Cerebellum (tissue), 4 donors: ENCODE measurements at places on chromosomes 2 and 18.

- DNase-seq: peak; percentile 72
Observed at GRCh38 chr2:203814661-203815540, 52.7 kb upstream of the CTLA4 start.

DNA sequence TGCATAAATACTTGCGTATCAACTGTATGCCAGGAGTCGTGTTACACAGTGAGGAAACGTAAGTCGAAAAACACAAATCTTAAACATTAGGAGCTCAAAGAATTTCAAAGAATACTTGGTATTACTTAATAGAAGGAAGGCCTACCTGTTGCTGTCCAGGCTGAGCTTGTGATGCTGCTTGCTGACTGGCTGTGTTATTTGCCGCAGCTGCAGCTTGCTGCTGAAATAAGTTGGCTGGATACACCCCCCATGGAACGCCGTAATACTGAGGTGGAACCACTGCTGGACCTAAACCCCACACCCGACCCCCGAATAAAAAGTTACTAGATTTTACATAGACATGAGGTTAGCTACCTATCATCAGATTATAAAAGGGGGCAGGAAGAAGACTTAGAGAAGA lies 56.4 kb downstream of the PUM2 start:
- no peak for DNase-seq

DNA sequence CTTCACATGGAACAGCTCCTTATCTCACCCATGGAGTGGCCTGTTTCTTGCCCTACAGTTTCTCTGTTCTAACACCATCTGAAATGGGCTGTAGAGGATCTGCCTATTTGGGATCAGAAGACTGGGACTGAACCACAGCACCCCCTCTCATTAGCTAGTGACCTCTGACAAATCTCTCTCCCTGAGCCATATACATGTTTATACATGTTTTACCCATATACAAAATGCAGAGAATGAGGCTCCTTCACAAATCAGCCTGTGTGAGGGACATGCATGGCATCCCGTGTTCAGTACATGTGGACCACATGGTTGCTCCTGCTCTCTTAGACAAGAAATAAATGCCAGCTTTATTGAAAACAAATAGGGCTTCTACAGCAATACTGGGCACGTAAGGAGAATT lies 282.7 kb downstream of the ALK start:
- DNase-seq: no peak

GRCh38 chr2:205815673-205816072 lies 133.4 kb downstream of the NRP2 start:
- no peak for DNase-seq

GRCh38 chr2:102422910-102423309 lies at the start of gene IL18RAP:
IL18RAP (plus strand) TSS chr2:102423160; CDS start chr2:102423278, 118 bp downstream.
- DNase-seq: no peak

- no peak for DNase-seq
Observed at GRCh38 chr2:174609261-174609660, 11.7 kb upstream of the WIPF1 start.
